Neural progenitor cell (in vitro differentiated cells): ENCODE measurements at places on chromosomes 3 and 15. TPM values are rescaled to one million over a fixed set of nuclear protein-coding genes. Genes with fewer than 3 reads are reported as not detected.

- no peak overlapping the region for H3K4me3 ChIP-seq
- no peaks in the 10 kb centered on the region for H3K4me1 ChIP-seq
- no peaks in the 10 kb centered on the region for H3K36me3 ChIP-seq
- no peak for DNase-seq
- H3K27ac ChIP-seq = no peak overlapping the region
Observed at GRCh38 chr15:56798639-56799038, 65.3 kb upstream of the ZNF280D start.

DNA sequence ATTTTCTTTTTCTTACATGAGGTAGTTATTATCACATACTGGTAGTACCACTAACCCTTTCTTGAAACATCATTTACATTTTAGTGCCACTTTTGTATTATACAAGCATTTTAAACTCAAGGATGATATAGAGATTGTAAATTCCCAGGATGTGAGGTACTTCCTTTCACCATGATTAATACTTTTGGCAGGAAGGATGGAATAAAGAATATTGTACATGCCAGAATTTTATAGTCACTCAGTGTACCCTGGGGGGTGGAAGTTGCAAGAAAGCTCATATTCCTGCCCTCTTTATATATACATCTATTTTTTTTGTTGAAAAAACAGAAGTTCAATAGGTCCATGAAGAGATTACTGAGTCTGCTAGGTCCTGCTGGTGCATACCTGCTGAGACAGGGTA, 141.0 kb upstream of the PLSCR5 start:
- H3K36me3 ChIP-seq = no peaks in the 10 kb centered on the region
- no peaks in the 10 kb centered on the region for H3K27me3 ChIP-seq
- H3K27ac ChIP-seq = no peak overlapping the region
- no peaks in the 10 kb centered on the region for H3K4me1 ChIP-seq

DNA sequence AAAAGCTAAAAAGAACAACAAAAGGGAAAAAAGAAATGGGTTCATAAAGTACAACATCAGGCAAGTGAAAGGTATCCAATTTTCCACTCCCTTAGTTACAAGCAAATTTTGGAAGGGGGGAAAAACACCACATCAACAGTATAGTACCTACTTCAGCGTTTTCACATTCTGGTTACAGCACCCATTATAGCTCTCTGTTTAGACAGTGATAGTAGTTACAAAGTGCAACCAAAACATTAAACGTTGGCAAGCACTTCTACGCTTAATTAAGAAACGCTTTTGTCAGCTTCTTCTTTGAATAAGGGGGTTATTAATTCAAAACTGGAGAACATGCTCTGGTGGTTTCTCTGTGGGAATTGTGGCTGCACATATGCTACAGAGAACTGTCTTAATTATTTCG, 180.2 kb downstream of the VPS13C start:
- no peaks in the 10 kb centered on the region for H3K4me1 ChIP-seq
- no peak overlapping the region for H3K27ac ChIP-seq
- H3K4me3 ChIP-seq = no peak overlapping the region
- H3K36me3 ChIP-seq = peaks cover 7% of the 10 kb centered on the region
- no peak for DNase-seq
- no peaks in the 10 kb centered on the region for H3K27me3 ChIP-seq

- H3K27ac ChIP-seq = no peak overlapping the region
- H3K36me3 ChIP-seq = no peaks in the 10 kb centered on the region
- H3K4me1 ChIP-seq = peaks cover 4% of the 10 kb centered on the region
- DNase-seq = no peak
- no peak overlapping the region for H3K4me3 ChIP-seq
- H3K27me3 ChIP-seq = no peaks in the 10 kb centered on the region
Observed at GRCh38 chr15:29840054-29840453, 17.8 kb upstream of the TJP1 start.

GRCh38 chr15:39364721-39365120, 216.2 kb upstream of the THBS1 start:
- no peaks in the 10 kb centered on the region for H3K27me3 ChIP-seq
- DNase-seq = no peak
- no peak overlapping the region for H3K4me3 ChIP-seq
- H3K36me3 ChIP-seq = no peaks in the 10 kb centered on the region
- no peaks in the 10 kb centered on the region for H3K4me1 ChIP-seq

DNA sequence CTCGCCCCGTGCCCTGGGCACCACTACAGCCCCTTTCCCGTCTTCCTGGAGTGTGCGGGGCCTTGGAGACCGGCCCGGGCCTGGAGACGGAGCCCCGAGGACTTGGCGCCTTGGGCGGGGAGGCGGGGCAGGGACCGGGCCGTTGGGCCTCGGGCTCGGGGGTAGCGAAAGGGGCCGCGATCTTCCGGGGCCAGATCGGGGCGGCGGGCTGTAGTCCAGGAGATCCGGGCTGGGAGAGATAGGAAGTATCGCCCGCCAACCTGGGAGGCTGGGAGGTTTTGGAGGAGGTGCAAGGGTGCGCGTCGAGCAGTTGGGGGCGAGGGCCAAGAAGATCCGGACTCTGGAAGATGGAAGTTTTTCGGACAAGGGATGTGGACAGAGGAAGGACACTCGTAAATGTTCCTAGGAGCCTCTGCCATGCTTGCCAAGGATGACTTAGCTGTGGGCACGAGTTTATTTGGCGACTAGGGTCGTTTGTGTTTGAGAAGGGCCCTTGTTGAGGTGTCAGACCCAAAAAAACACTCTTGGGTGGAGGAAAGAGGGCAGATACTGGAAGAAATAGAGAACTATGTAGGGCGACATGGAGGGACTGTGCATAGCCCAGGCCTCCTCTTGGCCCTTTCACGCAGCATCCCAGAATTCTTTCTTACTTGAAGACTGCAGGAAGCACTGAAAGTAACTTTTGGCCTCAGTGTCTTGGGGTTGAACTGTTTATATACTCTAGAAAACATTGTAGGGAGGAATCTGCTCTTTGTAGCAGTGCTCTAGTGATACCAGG, 712 bp downstream of the RTF1 start:
- no peaks in the 10 kb centered on the region for H3K27me3 ChIP-seq
- H3K4me3 ChIP-seq = peak overlapping the region; percentile 75
- peak; percentile 70 for DNase-seq
- peak overlapping the region; percentile 5 for H3K27ac ChIP-seq
- peaks cover 6% of the 10 kb centered on the region for H3K4me1 ChIP-seq

DNA sequence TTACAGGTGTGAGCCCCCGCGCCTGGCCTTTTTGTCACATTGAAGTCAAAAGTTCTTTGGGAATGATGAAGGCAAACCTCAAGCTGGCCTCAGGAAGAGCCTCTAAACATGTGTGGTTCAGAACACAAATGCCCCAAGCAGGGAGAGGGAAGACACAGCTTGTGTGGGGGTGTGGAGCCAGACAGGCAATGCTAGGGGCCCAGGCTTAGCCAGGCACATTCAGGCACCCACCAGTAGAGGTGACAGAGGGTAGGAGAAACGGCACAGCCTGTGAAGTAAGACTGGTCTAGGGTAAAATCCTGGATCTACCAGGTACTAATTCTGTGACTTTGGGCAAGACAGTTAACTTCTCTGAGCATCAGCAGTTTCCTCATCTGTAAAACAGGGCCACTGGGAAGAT, 3.5 kb downstream of the HDC start:
- H3K27me3 ChIP-seq = no peaks in the 10 kb centered on the region
- H3K27ac ChIP-seq = no peak overlapping the region
- no peak for DNase-seq
- H3K4me1 ChIP-seq = peaks cover 11% of the 10 kb centered on the region
- no peak overlapping the region for H3K4me3 ChIP-seq
- no peaks in the 10 kb centered on the region for H3K36me3 ChIP-seq

- no peak overlapping the region for H3K27ac ChIP-seq
- H3K4me1 ChIP-seq = peaks cover 18% of the 10 kb centered on the region
- peak; percentile 1 for DNase-seq
- H3K27me3 ChIP-seq = no peaks in the 10 kb centered on the region
- no peaks in the 10 kb centered on the region for H3K36me3 ChIP-seq
Observed at GRCh38 chr3:50294492-50295403, 2.5 kb upstream of the IFRD2 start.

ISLR2 gene
- total RNA-seq = not detected in 2 replicates

DNA sequence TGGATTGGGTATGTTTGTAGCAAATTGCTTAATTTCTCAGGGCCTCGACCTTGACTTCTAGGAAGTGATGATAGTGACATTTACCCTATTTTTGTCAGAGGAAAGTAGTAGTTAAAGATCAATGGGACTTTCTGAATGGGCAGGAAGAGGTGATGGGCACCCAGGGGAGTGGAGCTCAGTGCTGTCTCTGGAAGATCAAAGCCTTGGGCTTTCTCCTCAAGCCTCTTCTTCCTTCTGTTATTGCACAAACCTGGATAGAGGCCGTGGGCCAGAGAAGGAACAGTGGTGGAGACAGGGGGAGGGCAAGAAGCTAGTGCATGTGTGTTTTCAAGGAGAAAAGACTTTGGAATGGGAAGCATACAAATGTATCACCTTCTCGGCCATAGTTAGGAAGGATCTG, 44.9 kb upstream of the EOMES start:
- H3K27me3 ChIP-seq = no peaks in the 10 kb centered on the region
- H3K36me3 ChIP-seq = no peaks in the 10 kb centered on the region
- H3K27ac ChIP-seq = no peak overlapping the region
- DNase-seq = no peak

GRCh38 chr15:71651750-71652186, 158.6 kb upstream of the NR2E3 start:
- no peak overlapping the region for H3K27ac ChIP-seq
- peaks cover 12% of the 10 kb centered on the region for H3K4me1 ChIP-seq
- H3K27me3 ChIP-seq = no peaks in the 10 kb centered on the region
- DNase-seq = peak; percentile 74
- no peaks in the 10 kb centered on the region for H3K36me3 ChIP-seq
